ENCODE measurements at places on chromosomes 7 and 10.

DNA sequence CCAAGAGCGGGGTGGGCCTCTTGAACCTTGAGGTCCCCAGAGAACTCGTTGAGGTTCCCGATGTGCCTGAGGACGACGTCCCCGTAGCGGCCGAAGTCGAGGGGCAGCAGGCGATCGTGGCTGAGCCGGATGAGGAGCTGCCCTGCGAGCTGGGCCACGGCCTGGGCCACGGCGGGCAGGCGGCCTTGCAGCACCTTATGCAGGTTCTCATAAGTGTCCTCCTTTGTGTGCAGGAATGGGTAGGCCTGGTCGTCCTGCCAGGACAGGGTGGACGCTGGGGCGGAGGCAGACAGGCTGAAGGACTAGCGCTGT is 14.2 kb downstream of the TFR2 start:
- DNase-seq, result no peak

DNA sequence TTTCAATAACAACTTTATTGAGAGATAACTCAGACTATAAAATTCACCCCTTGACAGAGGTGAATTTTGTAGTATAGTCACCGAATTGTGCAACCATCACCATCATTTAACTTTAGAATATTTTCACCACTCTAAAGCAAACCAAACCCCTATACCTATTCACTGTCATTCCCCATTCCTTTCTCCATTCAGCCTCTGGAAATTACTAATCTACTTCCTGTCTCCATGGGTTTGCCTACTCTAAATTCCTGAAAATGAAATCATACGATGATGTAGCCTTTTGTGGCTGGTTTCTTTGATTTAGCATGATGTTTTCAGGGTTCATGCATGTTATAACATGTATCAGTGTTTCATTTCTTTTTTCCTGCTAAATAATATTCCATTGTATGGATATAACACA is 15.6 kb upstream of the LMTK2 start:
- DNase-seq, result no peak

DNA sequence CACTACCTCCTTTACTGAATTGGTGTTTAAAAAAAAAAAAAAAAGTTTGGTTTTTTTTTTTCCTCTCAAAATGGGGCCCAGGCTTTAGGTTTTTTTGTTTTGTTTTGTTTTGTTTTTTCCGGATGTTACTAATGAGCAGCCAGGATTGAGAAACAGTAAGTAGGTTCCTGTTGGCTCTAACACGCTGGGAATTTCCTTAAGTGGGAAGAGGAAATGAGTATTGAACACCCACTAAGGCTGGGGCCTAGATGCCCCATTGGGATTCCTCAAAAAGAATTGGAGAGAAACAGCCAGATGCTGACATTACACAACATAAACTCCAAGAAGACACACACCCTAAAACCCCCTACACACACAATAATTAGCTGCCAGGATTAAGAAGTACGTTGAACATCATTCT is 102.2 kb upstream of the NANOS1 start:
- no peak for DNase-seq

DNA sequence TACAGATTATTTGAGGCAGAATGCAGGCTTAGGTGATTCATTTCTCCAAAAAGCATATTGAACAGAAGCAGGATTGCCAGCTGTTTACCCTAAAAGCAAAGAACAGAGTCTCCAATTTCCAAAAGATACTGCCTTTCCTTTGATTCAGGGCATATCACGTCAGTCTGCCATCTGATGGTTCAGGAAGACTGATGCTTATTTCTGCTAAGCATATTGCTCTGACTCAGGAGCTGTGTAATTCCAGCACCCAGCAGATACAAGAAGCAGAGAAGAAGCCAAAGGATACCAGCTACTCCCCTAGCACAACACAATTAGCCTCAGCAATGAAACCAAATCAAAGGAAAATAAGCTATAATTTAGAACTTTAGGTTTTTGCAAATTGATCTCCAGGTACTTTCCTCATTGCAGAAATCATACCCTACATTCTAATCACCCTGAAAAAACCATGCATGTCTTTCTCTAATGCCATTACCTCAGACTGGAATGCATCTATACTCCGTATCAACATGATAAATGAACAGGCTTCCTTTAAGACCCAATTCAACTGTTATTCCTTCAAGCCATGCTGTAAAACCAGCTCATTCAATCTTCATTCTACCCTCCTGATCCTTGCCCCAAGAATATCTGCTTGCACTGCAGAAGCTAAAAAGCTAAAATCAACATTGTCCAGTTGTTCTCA is 55.1 kb downstream of the ABI1 start:
- DNase-seq, result no peak

GRCh38 chr10:23585186-23585585 is 146.3 kb downstream of the OTUD1 start:
- no peak for DNase-seq

GRCh38 chr7:66118603-66119002 is 4.0 kb downstream of the CRCP start:
- DNase-seq, result no peak

DNA sequence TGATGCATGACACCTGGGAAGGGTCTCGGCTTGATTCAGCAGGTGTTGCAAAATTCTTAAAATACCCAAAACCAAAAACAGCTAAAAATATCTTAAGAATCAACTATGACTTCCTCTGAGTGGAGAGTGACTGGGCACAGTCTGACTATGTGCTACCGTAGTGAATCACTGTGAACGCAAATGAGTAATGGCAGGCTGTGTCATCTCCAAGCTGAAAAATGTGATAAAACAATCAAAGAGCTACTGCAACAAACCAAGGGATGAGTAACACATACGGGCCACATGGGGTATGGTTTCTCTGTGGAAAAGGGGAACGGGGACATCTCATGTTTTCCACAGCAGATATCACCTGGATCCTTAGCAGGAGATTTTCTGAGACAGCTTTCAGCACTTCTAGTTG is 127.5 kb downstream of the ABCA13 start:
- DNase-seq, result no peak

DNA sequence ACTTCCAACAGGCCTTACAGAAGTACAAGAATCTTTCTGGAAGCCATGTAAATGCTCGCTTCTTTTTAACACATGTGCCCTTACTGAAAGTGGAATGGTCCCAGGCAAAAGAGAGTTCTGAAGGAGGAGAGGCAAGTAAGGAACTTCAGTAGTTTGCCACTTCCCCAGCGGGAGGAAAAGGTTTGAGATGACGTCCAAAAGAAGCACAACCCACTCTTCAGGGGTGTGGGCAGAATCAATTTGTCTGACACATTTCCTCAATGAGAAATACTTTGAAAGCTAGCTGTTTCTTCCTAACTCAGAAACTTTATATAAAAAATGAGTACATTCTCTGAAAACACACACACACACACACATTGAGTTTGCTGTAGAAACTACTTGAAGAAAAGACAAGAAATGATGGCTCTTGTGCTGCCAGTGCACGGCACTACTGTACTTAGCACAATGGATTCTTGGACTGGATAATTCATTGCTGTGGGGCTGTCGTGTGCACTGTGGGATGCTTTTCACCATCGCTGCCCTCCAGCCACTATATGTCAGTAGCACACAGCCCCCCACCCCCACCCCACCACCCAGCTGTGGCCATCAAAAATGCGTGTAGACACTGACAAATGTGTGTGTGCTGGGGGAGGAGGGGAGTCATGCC is 183.0 kb downstream of the SRPK2 start:
- DNase-seq, result peak; percentile 12

DNA sequence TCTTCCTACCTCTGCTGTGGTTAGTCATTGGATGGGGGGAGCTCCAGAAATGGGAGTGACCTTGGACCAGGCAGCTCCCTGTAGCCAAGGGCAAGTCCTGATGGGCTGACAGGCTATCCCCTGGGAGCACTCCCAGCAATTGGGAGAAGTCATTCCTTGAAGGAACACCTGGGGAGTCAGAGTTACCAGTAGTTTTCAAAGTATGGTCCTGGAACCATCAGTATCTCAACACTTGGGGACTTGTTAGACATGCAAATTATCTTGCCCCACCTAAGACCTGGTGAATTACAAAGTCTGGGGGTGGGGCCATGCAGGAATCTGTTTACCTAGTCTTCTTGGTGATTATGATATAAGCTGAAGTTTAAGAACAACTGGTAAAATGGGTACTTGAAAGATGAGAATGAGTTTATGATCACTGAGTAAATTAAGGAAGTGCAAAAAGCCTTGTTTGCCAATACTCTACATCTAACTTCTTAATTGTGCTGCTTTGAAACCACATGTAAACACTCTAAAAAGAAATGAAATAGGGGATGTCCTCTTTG is 287.3 kb upstream of the LRRN3 start:
- DNase-seq, result no peak

DNA sequence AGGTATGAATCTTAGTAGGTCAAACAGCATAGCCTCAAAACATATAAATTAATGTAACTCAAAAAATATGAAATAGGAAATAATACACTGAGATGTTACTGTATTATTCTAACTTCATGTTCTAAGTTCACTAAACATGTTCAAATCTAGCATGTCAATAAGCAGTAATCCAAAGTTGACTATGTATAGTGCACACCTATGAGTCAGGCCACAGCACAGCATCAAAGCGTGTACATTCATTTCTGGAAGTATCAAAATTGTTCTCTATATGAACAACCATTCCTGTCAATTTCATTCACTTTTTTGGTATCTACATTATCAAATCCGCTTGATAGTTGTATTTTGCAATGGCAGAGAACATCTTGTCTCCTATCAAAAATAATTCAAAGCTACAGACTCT is 418.9 kb upstream of the POM121L12 start:
- no peak for DNase-seq
